ENCODE measurements at places on chromosomes 13 and 19.
A peak's percentile ranks its signal among the peaks of the same experiment; 100 is the strongest.

DNA sequence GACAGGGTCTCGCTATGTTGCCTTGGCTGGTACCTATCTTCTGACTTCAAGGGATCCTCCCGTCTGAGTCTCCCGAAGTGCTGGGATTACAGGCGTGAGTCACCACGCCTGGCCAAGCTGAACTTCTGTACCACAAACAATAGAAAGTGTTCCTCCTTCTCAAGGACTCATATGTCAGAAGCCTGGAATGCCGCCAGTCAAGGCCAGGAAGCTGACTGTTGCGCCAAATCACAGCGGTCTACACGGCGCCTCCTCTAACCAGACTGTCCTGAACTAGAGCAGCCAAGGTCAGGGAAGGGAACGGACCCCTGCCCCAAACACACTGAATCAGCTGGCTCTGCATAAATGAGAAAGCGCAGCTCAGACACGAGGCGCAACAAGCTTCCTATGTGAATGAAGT, 14.6 kb downstream of the RAB20 start:
- DNase-seq, result peak; percentile 88

DNA sequence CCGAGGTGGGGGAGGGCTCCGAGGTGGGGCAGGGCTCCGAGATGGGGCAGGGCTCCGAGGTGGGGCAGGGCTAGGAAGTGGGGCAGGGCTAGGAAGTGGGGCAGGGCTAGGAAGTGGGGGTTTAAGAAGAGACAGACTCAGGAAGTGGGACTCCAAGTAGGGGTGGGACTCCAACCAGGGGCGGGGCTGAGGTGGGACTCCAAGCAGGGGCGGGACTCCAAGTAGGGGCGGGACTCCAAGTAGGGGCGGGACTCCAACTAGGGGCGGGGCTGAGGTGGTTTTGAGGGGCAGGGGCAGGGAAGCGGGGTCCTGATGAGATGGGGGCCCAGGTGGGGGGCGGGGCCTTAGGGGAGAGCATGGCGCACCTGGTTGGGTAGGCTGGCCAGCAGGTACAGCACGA, 13.6 kb downstream of the CFD start:
- no peak for DNase-seq

DNA sequence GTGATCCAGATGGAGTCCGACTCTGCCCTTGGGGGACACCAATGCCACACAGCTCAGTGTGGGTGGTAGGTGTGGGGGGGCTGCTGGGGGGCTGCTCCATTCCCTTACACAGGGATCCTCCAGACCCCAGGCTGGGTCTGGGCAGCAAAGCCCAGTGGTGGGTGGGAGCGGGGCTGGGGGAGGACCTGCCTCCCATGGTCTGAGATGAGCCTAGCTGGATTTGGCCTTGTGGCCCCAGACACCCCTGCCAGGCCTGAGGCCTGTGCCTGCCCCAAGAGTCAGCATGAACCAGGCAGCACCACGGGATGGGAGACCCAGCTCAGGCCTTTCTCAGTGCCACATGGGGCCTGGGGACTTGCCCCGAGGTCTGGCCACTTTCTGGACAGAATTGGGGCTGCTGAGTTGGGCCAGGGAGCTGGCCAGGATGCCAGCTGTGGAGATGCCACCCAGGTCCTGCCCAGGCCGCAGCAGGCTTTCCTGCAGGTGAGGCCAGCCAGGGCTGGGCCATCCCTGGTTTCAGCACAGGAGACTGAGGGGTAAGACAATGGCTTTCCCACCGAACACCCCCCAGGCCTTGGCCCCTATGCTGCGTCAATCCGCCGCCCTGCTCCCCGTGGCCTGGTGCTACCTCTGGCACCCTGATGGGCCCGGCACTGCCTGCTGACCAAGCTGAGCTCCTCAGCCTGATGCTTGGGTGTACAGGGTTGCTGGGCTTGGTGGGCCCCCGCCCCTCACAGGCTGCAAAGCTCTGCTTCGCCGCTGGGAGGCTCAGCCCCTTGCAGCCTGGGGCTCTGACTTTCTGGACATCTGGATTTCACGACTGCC, 24.2 kb downstream of the CEBPG start:
- no peak for DNase-seq

- DNase-seq, result no peak
These were observed 12.5 kb downstream of the INTS6 start for GRCh38 chr13:51440381-51440780.

GRCh38 chr19:55431183-55431582, 11.9 kb downstream of the SHISA7 start:
- DNase-seq, result no peak
